ENCODE measurements at places on chromosomes 3 and 15.

- H3K27me3 ChIP-seq: no peaks in the 10 kb centered on the region
- DNase-seq: no peak
- no peak overlapping the region for H3K27ac ChIP-seq
- no peaks in the 10 kb centered on the region for H3K4me1 ChIP-seq
Measured at GRCh38 chr3:95407709-95408463, 1345.0 kb downstream of the NSUN3 start.

- H3K4me1 ChIP-seq: peaks cover 41% of the 10 kb centered on the region
- peaks cover 6% of the 10 kb centered on the region for H3K36me3 ChIP-seq
- H3K27me3 ChIP-seq: no peaks in the 10 kb centered on the region
- H3K27ac ChIP-seq: no peak overlapping the region
- DNase-seq: no peak
Measured at GRCh38 chr3:45646051-45646585, 43.1 kb upstream of the SACM1L start.

- peaks cover 22% of the 10 kb centered on the region for H3K27me3 ChIP-seq
- no peaks in the 10 kb centered on the region for H3K36me3 ChIP-seq
- no peaks in the 10 kb centered on the region for H3K4me1 ChIP-seq
- H3K4me3 ChIP-seq: no peak overlapping the region
Measured at GRCh38 chr3:63791974-63792373, 27.1 kb upstream of the C3orf49 start.

GRCh38 chr3:114480442-114480841, 186.6 kb downstream of the TIGIT start:
- DNase-seq: no peak
- no peak overlapping the region for H3K27ac ChIP-seq
- H3K4me3 ChIP-seq: no peak overlapping the region
- peaks cover 14% of the 10 kb centered on the region for H3K4me1 ChIP-seq
- no peaks in the 10 kb centered on the region for H3K36me3 ChIP-seq
- H3K27me3 ChIP-seq: no peaks in the 10 kb centered on the region

DNA sequence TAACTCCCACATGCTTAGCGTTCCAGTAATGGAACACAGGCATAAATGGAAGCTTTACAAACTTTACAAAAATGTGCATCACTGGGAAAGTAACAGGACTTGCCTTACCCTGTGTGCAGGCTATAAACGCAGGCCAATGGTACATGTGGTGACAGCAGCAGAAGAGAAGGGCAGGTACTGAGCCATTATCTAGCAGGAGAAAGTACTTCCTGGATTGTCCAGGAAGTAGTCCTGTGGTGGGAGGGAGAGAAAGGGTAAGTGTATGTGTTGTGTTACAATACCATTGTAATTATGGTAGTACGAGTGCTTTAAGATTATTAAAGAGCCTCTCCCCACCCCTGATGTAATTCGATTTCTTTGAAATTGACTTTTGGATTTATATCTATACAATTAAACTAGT, 5.3 kb downstream of the ATP1B3 start:
- no peaks in the 10 kb centered on the region for H3K27me3 ChIP-seq
- H3K4me3 ChIP-seq: no peak overlapping the region
- H3K4me1 ChIP-seq: peaks cover 42% of the 10 kb centered on the region
- no peak overlapping the region for H3K27ac ChIP-seq

DNA sequence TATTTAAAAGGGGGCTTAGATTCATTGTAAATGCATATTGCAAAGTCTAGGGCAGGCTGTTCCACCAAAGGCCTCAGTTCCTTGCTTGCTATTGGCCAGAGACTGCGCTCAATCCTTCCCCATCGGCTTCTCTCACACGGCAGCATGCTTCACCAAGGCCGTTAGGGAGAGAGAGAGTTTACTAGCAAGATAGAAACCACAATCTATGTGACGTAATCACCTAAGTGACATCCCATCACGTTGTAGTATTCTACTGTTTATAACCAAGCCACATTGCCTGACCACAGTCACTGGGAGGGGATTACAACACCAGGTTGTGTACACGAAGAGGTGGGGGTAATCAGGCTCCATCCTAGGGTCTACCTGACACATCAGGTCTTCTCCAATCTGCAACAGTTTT, 16.0 kb upstream of the NPAP1 start:
- no peak overlapping the region for H3K27ac ChIP-seq
- DNase-seq: no peak
- H3K27me3 ChIP-seq: no peaks in the 10 kb centered on the region
- no peaks in the 10 kb centered on the region for H3K4me1 ChIP-seq

GRCh38 chr3:168341192-168341815, 245.6 kb upstream of the GOLIM4 start:
- no peak for DNase-seq
- no peaks in the 10 kb centered on the region for H3K36me3 ChIP-seq
- no peak overlapping the region for H3K27ac ChIP-seq

DNA sequence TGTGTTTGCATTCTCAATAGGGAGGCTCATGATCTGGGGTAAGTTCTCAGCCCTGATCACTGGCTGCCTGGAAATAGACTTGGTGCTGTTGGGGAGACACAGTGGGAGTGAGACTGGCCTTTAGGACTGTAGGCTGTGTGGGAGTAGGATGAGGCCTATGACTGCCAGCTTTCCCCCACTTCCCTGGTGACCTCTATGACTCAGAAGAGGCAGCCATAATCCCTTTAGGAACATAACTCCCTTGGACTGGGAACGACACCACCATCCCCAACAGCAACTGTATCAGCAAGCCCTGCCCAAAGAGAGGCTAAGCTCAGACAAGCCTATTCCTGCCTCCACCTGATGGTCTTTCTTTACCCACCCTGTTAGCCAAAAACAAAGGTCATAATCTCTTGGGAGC, 91.3 kb downstream of the SUCNR1 start:
- peaks cover 5% of the 10 kb centered on the region for H3K27me3 ChIP-seq
- DNase-seq: no peak
- no peaks in the 10 kb centered on the region for H3K4me1 ChIP-seq
- no peak overlapping the region for H3K27ac ChIP-seq

DNA sequence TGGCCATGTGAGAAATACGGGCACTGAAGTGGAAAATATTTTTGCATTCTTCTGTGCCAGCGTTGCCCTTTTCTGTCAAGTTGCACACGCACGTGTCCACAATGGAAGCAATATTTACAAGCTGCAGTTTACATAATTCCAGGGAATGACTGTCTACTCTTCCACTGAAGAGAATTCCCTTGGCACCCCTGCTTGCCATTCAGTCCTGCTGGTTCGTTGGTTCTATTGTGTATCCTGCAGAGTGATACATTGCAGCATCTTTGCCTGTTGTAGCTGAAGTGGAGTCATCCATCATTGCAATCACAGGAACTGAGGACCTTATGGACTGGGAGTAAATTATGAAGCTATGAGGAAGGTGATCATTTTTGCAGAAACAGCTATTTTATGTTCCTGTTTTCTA, 759.4 kb downstream of the ROBO2 start:
- no peak overlapping the region for H3K4me3 ChIP-seq
- no peaks in the 10 kb centered on the region for H3K4me1 ChIP-seq
- H3K27ac ChIP-seq: no peak overlapping the region
- no peaks in the 10 kb centered on the region for H3K27me3 ChIP-seq
- no peak for DNase-seq

DNA sequence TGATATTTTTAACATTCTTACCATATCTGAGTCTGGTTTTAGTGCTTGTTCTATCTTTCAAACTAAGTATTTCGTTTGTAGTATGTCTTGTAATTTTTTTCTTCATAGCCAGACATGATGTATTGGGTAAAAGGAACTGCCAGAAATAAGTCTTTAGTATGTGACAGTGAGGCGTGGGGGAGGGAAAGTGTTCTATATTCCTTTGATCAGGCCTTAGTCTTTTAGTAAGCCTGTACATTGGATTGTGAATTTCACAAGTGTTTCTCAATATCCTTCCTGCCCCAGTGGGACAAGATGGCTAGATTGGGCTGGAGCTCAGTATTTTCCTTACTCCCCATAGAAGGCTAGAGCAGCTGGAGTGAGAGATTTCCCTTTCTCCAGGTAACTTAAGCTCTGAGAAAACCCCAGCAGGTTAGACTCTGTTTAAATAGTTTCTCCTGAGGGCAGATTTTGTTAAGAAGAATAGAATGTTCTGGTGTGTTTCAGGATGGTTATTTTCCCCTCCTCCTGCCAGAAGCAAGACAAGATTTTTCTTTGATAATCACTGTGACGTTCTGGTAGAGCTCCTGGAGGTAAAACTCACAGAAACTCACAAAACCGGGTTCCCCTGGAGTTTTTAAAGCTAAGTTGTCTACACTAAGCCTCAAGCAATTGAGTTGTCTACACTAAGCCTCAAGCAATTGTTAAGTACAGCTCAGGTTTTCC, 140.7 kb upstream of the ARPP21 start:
- peaks cover 7% of the 10 kb centered on the region for H3K36me3 ChIP-seq
- no peak overlapping the region for H3K4me3 ChIP-seq
- H3K27me3 ChIP-seq: no peaks in the 10 kb centered on the region

DNA sequence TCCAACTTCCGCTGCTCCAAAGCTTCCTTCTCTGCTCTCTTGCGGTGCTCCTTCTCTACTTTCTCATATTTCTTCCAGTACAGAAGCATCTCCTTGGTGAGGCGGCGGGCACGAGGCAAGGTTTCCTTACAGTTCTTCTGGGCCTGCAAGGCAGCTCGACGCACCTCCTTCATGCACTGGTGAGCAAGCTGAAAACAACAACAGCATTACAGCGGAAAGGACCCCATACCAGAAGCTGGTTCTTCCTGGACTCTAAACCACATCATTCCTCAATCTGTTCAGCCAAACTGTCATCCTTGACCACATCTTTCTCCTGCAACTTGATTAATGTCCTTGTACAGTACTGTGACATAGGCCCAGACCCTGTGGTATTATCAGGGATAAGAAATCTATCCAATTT, 36.4 kb downstream of the INO80 start:
- H3K27ac ChIP-seq: no peak overlapping the region
- H3K27me3 ChIP-seq: no peaks in the 10 kb centered on the region
- DNase-seq: no peak

GRCh38 chr3:61224823-61225222, 26.4 kb downstream of the FHIT start:
- no peaks in the 10 kb centered on the region for H3K4me1 ChIP-seq
- DNase-seq: no peak
- H3K27ac ChIP-seq: no peak overlapping the region
- no peaks in the 10 kb centered on the region for H3K36me3 ChIP-seq
- no peak overlapping the region for H3K4me3 ChIP-seq

DNA sequence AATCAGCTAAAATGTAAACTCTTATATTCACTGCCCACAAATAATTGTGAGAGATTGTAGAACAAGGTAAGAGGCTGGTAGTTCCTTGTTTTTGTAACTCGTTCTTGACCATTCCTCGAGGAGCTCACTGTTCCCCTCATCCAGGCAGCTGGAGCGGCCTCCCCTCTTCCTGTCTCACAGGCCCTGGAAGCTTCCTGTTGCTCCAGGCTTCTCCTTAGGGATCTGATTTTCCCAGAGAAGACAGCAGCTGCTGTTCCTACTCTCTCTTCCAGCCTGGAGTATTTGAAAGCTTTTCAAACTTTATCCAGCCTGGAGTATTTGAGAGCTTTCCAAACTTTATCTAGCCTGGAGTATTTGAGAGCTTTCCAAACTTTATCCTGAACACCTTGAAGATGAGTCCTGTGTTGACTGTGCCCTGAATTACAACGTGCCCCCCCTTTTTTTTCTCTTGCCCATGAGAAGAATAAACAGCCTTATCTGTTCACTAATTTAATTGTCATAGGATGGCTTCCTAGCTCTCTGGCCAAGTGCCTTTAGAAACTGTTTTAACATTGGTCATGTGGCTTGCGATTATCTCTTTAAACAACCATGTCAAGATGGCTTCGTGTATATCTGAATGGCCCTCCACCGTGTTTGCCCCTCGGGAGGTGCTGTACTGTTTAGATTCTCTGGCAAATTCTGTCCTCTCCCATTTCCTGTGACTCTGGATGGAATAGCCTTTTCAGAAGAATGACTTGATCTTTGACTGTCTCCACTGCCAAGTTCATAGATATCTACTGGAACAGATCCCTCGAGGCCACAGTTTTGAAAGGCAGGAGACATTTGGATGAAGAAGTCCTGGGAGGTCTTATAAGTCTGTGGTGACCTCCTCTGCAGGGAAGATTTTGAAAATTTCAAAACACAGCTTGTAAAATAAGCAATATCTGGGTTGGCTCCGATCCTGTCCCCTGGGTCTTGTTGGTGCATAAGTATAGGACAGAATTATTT, 4.8 kb downstream of the ADAMTSL3 start:
- H3K27me3 ChIP-seq: peaks cover under 1% of the 10 kb centered on the region
- no peak overlapping the region for H3K4me3 ChIP-seq
- no peaks in the 10 kb centered on the region for H3K4me1 ChIP-seq
- DNase-seq: no peak
- no peaks in the 10 kb centered on the region for H3K36me3 ChIP-seq

DNA sequence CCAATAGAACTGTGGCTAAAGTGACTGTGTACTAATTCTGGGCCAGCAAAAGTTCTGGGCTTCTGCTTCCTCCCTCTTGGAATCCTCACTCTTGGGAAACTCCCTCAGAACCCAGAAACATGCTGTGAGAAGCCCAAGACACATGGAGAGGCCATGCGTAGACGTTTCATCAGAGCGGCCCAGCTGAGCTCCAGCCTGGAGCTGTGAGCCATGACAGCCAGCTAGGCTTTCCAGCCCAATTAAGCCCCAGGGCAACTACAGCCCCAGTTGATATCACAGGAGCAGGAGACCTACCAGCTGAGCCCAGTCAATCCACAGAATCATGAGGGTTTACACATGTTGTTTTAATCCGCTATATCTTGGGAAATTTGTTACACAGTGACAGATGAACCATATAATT, 43.6 kb upstream of the CNOT10 start:
- H3K4me3 ChIP-seq: no peak overlapping the region
- H3K27ac ChIP-seq: no peak overlapping the region
- H3K27me3 ChIP-seq: peaks cover 34% of the 10 kb centered on the region
- H3K4me1 ChIP-seq: no peaks in the 10 kb centered on the region

DNA sequence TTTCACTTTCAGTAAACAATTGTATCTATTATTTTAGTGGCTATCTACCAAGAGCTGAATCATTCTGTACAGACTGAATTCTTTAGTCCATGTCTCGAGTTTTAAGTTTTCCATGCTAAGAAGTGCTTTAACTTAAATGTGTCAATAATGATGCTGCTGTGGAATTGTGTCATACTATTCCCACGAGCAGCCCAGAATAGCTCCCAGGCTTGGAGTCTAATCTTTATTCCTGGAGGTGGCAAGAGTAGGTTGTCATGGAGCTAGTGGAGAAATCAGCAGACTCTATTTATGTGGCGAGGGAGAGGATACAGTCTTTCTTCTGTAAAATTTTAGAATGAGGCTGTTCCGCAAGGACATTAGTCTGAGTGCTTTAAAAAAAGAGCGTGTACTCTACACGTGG, 207.2 kb downstream of the ROBO2 start:
- H3K27me3 ChIP-seq: no peaks in the 10 kb centered on the region
- H3K36me3 ChIP-seq: peaks cover 7% of the 10 kb centered on the region

- H3K36me3 ChIP-seq: peaks cover 4% of the 10 kb centered on the region
- H3K4me1 ChIP-seq: peaks cover 33% of the 10 kb centered on the region
- DNase-seq: no peak
- H3K27me3 ChIP-seq: no peaks in the 10 kb centered on the region
Measured at GRCh38 chr15:64247535-64247905, 84.7 kb upstream of the PPIB start.

GRCh38 chr3:185931777-185932612, 5.8 kb downstream of the TRA2B start:
- H3K4me3 ChIP-seq: peak overlapping the region; percentile 98
- H3K4me1 ChIP-seq: peaks cover 83% of the 10 kb centered on the region
- DNase-seq: no peak
- peaks cover 73% of the 10 kb centered on the region for H3K36me3 ChIP-seq

Measured in natural killer cell treated with Interleukin-12 subunit alpha and Interleukin-12 subunit beta and Interleukin-15 and Interleukin-18, amount 100 ng/mL, for 72 hours (primary cell).